Stimulated activated CD4-positive, alpha-beta T cell treated with anti-CD3 and anti-CD28 coated beads, Interleukin-4, amount 100 ng/mL, for 24 hours (primary cell): ENCODE measurements at places on chromosomes 5 and 9.

- DNase-seq: no peak
Measured at GRCh38 chr9:99019510-99020331, 76.0 kb downstream of the COL15A1 start.

DNA sequence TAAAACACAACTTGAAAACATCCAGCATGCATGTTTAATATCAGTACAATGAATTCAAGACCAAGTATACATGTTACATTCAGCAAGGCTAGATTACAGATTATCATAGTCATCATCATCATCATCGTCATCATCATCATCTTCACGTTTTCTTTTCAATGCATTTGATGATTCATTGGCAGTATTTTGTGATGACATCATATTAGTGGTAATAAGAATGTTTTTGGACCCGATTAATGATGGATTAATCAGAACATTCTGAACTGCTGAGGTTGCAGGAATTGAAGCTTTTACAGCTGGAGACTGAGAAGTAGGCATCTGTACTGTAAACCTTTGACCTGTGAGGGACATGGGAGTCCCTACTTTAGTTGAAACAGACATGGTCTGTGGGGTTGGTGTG lies 4.5 kb downstream of the AK6 start:
- no peak for DNase-seq

DNA sequence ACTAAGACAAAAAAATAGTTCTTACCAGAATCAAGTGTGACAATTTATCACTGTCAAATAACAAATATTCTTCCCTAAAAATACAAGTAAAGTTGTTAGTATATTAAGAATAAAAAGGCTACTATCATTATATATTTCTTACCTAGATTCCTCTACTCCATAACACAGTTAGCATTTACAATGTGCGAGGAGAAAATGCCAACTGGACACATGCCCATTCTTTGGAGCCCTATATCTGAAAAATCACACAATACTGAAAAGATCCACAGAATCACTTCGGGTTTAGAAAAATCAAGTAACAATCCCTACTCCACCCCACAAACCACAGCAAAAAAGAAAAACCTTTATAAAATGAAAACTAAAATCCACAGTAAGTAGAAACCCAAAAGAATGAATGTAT lies 70.9 kb downstream of the PKD2L2 start:
- DNase-seq: no peak

DNA sequence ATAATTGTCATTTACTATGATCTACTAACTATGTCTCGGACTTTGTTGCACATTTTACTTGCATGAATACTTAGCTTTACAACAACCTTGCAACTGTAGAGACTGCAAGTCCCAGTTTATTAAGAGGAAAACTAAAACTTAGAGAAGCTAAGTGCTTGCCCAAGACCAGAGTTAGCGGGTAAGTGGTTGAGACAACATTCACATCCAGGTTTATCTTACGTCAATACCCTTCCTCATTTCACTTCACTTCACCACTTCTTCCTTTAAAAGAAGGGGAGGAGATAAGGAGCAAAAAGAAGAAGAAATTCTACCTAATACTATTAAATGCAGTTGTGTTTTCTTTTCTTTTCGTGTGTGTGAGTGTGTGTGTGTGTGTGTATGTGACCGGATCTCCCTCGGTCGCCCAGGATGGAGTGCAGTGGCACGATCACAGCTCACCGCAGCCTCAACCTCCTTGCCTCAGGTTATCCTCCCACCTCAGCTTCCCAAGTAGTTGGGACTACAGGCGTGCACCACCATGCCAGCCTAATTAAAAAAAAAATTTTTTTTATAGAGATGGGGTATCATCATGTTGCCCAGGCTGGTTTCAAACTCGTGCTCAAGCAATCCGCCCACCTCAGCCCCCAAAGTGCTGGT lies 37.4 kb downstream of the MEGF9 start:
- no peak for DNase-seq
